Stimulated activated CD4-positive, alpha-beta T cell treated with anti-CD3 and anti-CD28 coated beads, Interleukin-1b, Interleukin-23, amount 100 ng/mL, for 24 hours (primary cell): ENCODE measurements at places on chromosomes 7 and 10.

GRCh38 chr7:18541181-18541870 lies 45.8 kb downstream of the HDAC9 start:
- DNase-seq: no peak

DNA sequence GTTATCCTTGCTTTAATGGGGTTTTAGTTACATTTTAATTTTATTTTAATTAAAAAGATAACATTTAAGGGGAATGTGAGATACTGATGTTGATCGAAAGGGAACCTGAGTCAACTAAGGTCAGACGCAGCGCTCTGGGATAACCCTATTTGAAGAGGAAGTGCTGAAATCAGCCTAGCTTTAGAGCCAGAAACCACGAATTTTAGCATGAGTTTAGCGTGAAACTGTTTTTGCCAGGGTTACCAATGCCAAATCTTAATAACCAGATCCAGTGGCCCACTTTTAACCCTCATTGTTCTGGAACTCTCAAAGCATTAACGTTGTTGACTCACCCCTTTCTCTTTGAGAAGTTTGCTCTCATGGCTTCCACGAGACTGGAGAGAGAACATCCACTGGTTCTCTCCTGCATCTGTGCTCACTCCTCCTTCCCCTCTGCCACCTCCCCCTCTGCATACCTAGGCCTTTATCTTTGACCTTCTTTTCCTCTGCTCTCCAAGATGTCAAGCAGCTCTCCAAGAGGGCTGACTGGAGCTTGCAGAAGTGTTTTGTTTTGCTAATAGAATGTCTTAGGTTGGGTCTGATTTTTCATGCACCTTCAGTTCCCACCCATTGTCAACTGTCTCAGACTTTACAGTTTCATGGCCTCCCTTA lies 198.3 kb upstream of the CELF2 start:
- no peak for DNase-seq

GRCh38 chr10:96656839-96657238 lies 63.5 kb downstream of the PIK3AP1 start:
- DNase-seq: no peak

- no peak for DNase-seq
Measured at GRCh38 chr7:9231630-9232121, 798.3 kb downstream of the NXPH1 start.

GRCh38 chr10:112379635-112380296 lies 5.8 kb downstream of the ACSL5 start:
- no peak for DNase-seq

DNA sequence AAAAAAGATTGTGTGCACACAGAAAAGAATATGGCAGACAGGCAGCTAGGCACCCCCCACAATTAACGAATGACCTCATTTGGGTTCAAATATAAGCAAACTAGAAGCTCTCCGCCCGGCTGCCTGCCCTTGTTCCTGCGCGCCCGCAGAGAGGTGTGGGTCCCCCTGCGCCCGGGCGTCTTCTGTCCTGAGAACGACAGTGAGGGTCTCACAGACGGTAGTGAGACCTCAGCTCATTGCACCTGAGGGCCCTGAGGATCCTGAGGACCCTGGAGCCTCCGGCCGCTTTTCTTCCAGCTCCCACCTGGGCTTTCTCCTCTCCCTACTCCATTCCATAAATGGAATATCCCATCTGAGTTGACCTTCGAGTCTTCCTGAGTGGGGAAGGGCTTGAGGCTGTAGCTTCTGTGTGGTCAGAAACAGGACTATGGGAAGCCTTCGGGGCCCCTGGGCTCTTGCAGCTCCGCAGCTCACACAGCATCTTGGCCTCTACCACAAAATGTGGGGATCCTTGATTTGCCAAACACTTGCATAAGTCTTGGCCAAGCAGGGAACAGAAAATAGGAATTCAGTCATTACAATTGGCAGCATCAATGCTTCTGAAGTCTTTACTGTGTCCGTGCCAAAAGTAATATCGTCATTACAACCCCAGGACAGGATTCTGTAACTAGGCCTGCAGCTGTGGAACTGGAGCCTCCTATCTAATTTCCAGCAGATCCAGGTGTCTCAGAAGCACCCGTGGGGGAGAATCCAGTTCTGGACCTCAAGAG lies 43.8 kb downstream of the JAKMIP3 start:
- no peak for DNase-seq

DNA sequence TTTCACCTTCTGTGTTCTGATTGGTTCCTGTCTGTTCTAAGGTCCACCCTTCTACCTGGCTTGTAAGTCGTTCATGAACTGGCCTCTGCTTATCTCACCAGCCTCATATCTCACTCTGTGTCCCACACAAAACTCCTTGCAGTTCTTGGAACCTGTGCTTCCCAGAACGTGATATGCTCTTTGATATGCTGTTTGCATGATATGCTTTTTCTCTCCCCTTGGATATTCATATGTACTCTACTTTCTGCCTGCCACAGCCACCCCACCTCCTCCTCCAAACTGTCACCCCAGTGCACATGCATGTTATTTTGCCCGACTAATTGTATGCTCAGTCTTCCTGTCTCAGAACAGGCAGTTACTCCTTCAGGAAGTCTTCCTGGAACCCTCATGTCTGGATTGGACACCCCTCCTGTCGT lies 1.9 kb upstream of the ITPRIP start:
- no peak for DNase-seq

DNA sequence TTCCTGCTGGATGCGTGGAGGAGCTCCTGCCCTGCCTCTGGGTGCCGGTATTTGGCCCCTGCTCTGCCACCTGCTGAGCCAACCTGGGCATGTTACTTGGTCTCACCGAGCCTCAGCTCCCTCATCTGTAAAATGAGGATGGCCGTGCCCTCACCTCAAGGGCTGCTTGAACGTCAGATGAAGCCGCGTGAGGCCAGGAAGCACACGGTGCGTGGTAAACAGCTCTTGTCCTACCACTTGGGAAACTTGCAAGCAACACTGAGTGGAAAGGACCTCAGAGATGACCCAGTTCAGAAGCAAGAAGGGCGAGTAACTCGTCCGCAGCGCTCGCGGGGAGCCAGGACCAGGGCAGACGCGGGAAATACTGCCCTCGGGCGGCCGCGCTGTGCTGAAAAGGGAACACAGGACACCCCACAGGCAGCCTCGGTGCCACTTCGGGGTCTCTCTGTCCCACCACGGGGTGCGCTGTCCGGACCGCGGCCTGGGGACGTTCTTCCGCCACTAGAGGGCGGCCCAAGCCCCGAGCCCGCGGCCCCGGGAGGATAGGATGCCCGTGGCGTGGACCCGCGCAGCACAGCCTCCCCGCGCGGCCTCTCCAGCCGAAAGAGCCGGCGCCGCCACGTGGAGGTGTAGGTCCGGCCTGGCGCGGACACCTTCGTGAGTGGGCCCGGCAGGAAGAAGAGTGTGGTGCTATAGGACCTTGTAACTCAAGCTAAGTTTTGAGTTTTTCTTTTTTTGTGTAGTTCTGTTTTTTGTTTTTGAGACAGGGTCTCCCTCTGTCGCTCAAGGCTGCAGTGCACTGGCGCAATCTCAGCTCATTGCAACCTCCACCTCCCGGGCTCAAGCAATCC lies 94.1 kb downstream of the PRKAG2 start:
- DNase-seq: peak; percentile 54

GRCh38 chr10:1968257-1969033 lies 231.1 kb upstream of the ADARB2 start:
- DNase-seq: no peak

GRCh38 chr7:16791071-16791470 lies 13.7 kb downstream of the AGR2 start:
- DNase-seq: no peak

- no peak for DNase-seq
Measured at GRCh38 chr7:117472335-117472734, 7.5 kb upstream of the CFTR start.

GRCh38 chr7:111960984-111961383 lies 245.2 kb downstream of the DOCK4 start:
- DNase-seq: no peak

DNA sequence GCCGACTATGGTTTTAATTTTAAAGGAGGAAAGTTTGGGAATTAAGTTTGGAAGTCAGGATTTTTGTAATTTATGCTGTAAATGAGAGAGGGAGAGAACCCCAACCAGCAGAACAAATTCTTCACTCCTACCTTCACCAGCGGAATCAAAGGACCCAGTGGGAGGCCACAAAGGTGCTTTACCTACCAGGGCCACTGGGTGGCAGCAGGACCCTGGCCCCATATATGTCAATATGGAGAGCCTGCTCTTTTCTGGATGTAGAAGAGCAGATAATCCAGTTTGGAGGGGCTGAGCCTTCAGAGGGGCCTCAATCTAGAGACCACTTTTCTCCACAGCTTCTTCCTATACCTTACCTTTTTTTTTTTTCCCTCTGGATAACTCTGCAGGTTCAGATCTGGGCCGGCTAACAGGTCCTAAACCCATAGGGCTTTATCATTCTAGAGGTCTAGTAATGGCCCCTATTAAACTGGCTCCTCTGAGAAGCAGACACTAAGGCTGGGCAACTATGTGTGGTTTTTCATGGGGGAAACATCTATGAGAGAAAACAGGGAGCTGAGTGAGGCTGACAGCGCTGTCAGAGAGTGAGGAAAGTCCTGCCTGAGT lies 8.5 kb upstream of the SCD start:
- DNase-seq: peak; percentile 66

GRCh38 chr7:157235357-157236333 lies 96.9 kb downstream of the UBE3C start:
- DNase-seq: no peak

DNA sequence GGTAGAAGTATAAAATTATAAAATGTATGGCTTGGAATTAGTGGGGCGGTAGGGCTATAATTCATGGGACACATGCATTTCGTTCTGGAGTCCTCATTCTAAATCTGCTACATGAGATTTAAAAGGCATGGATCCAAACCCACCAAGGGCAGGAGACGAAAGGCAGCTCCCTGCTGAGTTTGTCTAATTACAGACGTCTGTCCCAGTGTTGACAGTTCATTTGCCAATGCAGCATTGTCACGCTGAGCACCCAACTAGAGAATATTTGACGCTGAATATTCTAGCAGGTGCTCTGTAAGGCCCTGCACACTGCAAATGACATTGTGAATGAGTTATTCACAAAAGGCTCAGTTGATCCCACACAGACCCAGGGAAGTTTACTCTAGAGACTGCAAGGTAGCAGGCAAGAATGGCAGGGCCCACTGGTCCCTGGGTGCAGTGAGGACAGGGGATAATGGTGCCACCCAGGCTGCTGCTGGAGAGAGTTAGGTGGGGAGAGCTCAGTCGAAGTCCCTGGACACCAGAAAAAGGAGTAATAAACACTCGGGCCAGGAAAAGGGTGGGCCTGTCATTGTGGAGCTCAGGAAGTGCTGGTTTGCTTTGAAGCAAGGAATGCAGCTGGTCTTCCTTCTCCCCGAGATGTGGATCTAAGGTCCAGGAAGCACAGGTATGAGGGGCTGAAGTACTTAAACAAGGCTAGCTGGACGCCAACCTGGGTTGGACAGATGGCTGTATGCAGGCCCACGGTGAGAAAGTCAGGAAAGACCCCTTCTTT lies 75.0 kb upstream of the JCAD start:
- DNase-seq: no peak

DNA sequence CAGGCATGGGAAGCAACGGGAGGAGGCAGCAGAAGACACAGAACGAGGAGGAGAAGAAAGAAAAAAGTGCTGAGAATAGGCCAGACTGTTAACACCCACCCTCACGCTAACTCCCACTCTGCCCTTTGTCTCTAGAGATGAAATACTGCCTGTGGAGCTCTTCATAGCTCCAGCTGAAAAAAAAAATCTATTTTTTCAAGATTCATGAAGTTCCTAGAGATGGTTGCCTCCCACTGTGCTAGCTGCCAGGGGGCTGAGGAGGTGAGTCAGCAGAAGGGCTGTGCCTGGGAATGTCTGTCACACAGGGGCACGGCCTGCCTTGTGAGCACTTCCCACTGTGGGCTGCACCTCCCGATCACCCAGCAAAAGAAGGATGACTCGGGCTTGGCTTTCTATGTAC lies 144.5 kb downstream of the RNF216 start:
- no peak for DNase-seq

DNA sequence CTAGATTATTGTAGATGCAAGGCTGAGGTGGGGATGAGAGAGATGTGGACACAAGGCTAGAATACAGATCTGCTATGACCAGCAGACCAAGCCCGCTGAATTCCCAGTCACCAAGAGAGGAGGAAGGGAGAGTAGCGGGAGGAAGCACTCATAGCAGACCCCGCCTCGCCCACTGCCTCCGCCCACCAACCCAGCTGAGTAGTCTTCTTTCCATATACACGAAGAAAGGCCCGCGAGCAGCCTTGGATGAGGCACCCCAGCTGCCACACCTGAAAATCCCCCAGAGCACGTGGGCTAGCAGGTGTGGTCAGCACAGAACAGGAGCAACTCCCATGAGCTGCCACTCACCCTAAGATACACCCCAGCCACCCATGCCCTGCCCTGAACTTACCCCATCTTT lies 7.9 kb upstream of the H2BK1 start:
- DNase-seq: no peak

- no peak for DNase-seq
Measured at GRCh38 chr7:80722616-80723195, 84.3 kb downstream of the CD36 start.

- DNase-seq: no peak
Measured at GRCh38 chr7:116423499-116423898, 76.0 kb upstream of the CAV2 start.

DNA sequence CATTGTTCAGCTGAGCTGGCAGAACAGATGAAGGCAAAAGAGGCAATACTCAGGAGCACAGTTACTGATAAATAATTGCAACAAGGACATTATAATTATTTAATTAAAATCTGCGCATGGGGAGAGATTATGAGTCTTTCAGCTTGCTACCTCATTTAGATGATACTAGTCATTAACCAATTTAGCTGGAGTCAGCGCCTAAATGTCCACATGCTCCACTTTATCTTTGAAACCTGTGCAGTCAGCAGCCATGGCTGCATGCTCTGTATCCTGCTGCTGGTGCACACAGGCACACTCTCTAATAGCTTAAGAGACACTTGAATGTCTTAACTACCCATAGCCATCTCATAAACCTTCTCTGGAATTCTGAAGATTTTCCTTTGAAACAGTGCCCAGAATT lies 196.8 kb downstream of the PPP1R3A start:
- no peak for DNase-seq

GRCh38 chr7:12244129-12244528 lies 33.0 kb downstream of the TMEM106B start:
- DNase-seq: no peak

- no peak for DNase-seq
Measured at GRCh38 chr7:39001595-39001994, 23.9 kb downstream of the POU6F2 start.

- no peak for DNase-seq
Measured at GRCh38 chr10:71040343-71040742, 152.0 kb upstream of the PCBD1 start.

- DNase-seq: no peak
Measured at GRCh38 chr10:33509231-33509831, 174.9 kb upstream of the NRP1 start.

GRCh38 chr7:117750612-117751563 lies 122.4 kb downstream of the CTTNBP2 start:
- no peak for DNase-seq

GRCh38 chr7:111104710-111105109 lies 13.8 kb downstream of the LRRN3 start:
- no peak for DNase-seq

- no peak for DNase-seq
Measured at GRCh38 chr10:52688899-52689298, 83.7 kb downstream of the MBL2 start.

- DNase-seq: no peak
Measured at GRCh38 chr7:158263964-158264748, 323.5 kb downstream of the PTPRN2 start.
